ENCODE measurements at places on chromosomes 7 and 10.
A peak's percentile ranks its signal among the peaks of the same experiment; 100 is the strongest.

DNA sequence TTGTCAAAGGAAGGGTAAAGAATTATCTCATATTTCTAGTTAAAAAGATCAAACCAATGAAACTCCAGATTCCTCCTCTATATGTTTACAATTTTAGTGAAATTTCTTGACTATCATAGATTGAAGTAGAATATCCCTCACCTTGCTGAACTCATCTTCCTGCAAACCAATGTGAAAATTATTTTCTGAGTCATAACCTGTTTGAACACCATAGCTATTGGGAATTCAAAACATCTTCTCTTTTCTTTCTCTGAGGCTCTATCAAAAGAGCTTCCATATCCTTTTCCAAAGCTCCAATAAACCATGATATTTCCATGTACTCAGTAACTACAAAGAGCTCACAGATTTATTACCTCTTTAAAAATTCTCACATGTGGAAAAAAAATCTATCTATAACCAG is 134.3 kb downstream of the DOCK4 start:
- no peak overlapping the region for H3K27ac ChIP-seq
- no peak for DNase-seq

DNA sequence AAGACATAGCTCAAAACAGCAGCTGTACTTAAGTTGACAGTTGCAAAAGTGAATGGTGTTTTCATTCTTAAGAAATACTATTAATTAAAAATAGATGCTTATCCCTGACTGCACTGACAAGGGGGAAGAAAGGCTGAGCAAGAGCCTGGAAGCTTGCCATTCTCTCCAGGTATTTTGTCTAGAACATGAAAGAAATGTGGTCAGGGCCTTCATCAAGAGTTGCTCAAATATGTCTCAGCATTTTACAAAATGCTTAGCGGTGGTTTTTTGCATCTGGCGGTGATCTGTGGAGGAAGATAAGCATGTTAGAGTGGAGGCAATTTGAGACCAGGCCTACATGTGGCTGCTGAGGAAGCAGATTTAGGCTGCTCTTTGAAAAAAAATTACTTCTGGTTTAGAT is 46.4 kb upstream of the CC2D2B start:
- no peak for DNase-seq
- H3K4me1 ChIP-seq: peaks cover 13% of the 10 kb centered on the region

DNA sequence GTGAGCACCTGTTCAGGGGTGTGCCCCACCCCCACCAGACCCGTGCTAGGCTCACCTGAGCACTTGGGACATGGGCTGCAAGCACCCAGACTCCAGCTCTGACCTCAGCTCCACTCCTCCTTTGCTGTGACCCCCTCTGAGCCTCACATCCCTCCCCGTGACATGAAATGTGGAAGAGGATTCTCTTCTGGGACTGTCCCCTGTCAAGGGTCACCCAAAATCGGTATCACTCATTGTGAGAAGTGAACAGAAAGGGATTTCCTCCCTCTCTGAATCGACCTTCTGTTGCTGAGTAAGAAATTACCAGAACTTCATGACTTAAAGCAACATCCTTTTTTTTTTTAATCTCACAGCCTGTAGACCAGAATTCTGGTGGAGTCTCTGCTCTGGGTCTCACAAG is 6.2 kb upstream of the CHST15 start:
- H3K4me1 ChIP-seq: peaks cover 43% of the 10 kb centered on the region
- no peak overlapping the region for H3K27ac ChIP-seq
- no peaks in the 10 kb centered on the region for H3K36me3 ChIP-seq
- no peak for DNase-seq
- H3K27me3 ChIP-seq: no peaks in the 10 kb centered on the region
- no peak overlapping the region for H3K4me3 ChIP-seq

GRCh38 chr7:17070231-17070708 is 188.5 kb upstream of the AGR3 start:
- no peaks in the 10 kb centered on the region for H3K27me3 ChIP-seq
- H3K27ac ChIP-seq: no peak overlapping the region
- no peaks in the 10 kb centered on the region for H3K36me3 ChIP-seq
- no peak for DNase-seq
- no peak overlapping the region for H3K4me3 ChIP-seq
- H3K4me1 ChIP-seq: no peaks in the 10 kb centered on the region

DNA sequence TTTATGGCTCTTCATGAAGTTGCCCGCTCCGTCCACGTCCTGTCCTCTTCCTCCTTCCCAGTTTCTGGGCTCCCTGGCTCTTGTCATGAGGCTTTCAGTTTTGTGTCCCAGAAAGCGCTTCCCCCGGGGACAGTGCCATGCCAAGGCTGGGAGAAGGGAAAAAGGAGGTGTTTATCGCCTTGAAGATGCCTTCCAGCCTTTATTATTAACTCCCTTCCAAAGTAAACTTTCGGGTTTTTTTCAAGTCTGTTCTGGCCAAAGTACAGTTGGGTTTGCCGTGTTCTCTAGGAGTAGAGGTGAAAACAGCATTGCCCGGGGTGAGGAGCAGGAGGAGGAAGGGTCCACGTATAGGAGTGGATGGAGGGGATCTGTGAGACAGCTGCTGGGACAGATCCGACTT is 117.2 kb downstream of the CUX1 start:
- no peak overlapping the region for H3K27ac ChIP-seq
- H3K4me1 ChIP-seq: peaks cover 19% of the 10 kb centered on the region
- no peaks in the 10 kb centered on the region for H3K36me3 ChIP-seq
- H3K27me3 ChIP-seq: no peaks in the 10 kb centered on the region
- H3K4me3 ChIP-seq: no peak overlapping the region
- DNase-seq: no peak

DNA sequence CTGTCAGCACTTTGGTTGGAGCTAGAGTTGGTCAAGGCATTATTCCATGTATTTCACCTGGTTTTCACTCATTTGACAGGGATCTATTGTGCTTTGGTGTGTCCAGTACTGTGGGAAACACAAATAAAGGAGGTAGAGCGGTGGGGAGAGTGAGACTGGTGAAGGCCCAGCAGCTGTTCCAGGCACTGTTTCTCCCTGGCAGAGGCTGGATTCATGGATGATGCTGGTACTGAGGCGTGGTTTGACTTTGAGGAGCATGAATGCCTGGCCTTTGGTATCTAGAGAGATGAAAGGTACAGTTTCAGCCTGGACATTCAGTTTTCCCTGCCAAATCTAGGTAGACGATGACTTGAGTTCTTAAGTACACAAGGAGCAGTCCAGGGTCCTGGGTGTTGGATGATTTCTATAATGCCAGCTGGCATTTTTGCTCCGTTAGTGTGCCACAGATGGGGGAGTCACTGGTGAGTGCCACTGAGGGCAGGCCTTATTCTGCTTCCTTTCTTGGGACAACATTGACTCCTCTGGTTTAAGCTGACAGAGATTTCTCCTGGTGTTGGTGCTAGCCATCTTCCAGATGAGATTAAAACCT is 162.2 kb upstream of the BMPER start:
- no peak for DNase-seq
- no peaks in the 10 kb centered on the region for H3K27me3 ChIP-seq
- no peaks in the 10 kb centered on the region for H3K4me1 ChIP-seq
- H3K27ac ChIP-seq: no peak overlapping the region

DNA sequence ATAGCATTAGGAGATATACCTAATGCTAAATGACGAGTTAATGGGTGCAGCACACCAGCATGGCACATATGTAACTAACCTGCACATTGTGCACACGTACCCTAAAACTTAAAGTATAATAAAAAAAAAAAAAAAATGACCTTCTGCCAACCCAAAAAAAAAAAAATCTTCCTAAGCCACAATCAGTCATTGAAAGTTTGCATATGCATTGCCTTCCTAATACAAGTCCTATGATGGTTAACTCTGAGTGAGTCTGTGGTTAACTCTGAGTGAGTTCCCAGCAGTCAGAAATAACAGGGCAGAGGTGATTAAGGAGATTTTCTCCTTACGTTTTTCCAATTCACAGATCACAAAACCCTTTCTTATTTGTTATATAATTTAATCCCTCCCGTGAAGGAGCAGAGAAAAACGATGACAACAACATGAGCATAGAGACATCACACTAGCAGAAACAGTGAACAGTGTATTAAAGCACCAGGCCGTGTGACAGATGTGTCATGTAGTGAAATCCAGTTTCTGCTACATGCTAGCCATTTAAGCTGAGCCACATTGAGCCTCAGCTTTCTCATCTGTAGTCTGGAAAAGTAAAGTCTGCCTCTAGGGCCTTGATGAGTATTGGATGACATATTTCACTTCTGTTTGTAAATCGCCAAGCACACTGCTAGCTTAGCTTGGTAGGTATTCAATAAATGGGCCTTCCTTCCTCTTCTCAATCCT is 7.4 kb upstream of the RNF148 start:
- H3K27ac ChIP-seq: no peak overlapping the region
- no peaks in the 10 kb centered on the region for H3K36me3 ChIP-seq
- no peaks in the 10 kb centered on the region for H3K27me3 ChIP-seq
- H3K4me3 ChIP-seq: no peak overlapping the region

DNA sequence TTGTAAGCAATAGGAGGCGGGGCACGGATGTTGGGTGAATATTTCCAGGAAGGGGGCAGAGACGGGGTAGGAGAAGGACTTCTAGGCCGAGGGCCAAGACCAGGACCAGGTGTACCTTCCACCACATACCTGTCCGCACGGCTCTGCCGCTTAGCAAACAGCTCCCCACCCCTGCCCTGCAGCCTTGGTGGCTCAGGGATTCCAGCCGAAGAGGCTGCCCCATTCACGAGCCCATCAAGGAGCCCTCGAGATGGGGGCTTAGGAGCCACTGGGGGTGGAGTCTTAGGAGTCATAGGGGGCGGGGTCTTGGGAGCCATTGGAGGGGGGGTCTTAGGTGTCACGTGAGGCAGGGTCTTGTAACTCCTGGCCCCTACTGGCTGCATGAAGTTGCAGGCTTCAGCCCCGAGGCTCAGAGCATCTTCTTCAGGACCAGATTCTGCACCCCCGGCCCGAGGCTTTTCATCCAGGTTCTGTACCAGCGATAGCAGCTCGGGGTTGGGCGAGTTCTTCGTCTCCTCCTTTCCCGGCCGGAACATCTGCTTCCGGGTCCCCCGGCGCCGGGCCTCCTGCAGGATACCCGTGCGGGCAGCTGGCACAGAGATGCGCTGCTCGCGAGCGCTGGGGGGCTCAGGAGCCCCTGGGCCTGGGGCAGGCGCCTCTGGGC is 6.1 kb upstream of the MYOZ1 start:
- H3K27ac ChIP-seq: no peak overlapping the region
- no peaks in the 10 kb centered on the region for H3K27me3 ChIP-seq
- DNase-seq: peak; percentile 44
- peak overlapping the region; percentile 80 for H3K4me3 ChIP-seq
- H3K36me3 ChIP-seq: no peaks in the 10 kb centered on the region
- H3K4me1 ChIP-seq: peaks cover 28% of the 10 kb centered on the region

GRCh38 chr7:132225216-132226030 is 350.8 kb downstream of the PLXNA4 start:
- H3K27ac ChIP-seq: no peak overlapping the region
- no peaks in the 10 kb centered on the region for H3K36me3 ChIP-seq
- no peak for DNase-seq
- no peaks in the 10 kb centered on the region for H3K27me3 ChIP-seq
- H3K4me3 ChIP-seq: no peak overlapping the region

DNA sequence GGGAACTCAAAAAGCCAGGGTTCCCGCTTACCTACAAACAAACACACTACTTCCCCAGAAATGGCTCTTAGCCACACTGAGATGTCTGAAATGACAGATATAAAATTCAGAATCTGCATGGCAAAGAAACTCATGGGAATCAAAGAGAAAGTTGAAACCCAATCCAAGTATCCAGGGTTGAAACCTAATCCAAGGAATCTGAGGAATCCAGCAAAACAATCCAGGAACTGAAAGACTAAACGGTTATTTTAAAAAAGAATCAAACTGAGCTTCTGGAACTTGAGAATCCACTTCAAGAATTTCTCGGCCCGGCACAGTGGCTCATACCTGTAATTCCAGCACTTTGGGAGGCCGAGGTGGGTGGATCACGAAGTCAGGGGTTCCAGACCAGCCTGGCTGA is 568.8 kb downstream of the POM121L12 start:
- H3K4me3 ChIP-seq: no peak overlapping the region
- no peak overlapping the region for H3K27ac ChIP-seq
- no peaks in the 10 kb centered on the region for H3K27me3 ChIP-seq
- no peaks in the 10 kb centered on the region for H3K4me1 ChIP-seq

DNA sequence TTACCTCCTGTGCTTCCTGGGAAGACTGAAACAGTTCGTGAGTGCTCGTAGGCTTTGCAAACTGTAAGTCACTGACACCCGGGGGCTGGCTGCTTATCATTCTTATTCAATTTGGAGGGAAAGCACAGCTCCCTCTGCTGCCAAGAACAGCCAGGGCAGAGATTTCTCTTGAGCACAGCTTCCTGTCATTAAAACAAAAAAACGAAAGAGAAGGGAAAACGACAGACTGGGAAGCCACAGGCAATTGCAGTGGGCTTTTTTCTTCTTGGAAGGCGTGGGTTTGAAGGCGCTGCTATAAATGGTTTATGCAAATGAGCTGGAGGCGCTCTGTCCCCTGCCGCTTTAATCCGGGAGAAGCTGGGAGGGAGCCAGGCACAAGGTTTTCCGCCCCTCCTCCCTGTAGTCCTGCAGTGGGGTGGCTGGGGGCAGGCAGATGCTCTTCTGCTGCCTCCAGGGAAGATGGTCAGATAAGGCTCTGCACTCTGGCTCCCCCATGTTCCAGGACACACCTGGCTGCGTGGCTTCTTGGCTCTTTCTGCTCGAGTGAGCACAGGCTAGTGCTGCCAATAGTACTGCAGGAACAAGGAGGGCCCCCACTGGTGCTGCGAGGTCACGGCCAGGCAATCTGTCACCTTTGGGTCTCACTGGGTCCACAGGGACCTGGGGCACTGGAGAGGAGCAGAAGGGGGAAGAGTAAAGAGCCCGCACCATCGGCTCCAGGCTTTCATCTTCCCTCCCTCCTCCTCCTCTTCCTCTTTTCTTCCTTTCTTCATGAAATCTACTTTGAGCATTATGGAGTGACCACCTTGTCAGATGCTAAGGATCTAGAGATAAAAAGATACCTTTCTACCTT is 49.5 kb downstream of the NEURL1 start:
- no peaks in the 10 kb centered on the region for H3K27me3 ChIP-seq
- DNase-seq: peak; percentile 44
- no peaks in the 10 kb centered on the region for H3K36me3 ChIP-seq

DNA sequence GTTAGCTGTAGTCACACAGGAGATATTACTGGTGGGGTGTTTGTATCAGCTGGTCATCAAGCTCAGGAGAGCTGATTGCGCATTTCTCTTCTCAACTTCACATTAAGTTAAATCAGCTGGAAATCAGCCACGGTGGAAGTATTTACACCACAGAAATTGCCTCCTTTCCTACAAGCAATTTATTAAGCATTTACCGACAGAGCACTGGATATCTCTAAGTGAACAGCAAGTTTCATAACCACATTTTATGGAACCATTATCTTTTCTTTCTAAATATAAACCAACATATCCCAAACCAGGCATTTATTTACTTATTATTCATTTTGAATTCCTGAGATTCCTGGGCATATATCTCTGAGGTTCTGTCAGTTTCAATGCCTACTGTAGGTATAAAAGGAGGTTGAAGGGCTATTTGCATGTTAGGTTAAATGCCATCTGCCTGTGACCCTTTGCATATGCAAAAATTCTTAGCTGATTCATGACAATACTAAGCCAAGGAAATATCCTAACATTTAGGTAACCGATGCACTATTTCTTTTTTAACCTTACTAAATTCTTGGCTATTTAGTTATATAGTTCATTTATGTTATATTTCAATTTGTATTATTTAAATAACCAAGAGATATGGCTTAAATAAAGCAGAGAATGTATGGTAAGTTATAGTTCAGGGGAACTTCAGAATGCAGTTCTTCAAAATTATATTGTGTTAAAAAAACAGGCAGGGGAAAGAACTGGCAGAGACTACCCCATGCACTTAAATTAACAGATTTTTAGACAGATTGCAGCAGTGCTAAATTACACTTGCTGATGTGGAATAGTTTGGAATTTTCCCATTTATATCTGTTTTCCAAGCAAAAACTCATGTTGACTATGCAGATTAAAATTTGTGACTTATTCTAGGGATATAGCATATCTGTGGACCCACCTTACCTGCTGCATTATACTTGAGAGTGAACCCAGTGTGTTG is 56.8 kb downstream of the DYNC1I1 start:
- H3K4me1 ChIP-seq: no peaks in the 10 kb centered on the region
- no peak for DNase-seq
- no peak overlapping the region for H3K27ac ChIP-seq
- no peaks in the 10 kb centered on the region for H3K27me3 ChIP-seq
